ENCODE measurements at places on chromosomes 3 and 15.

GRCh38 chr3:12195231-12195630 lies 36.5 kb upstream of the TIMP4 start:
- peaks cover 16% of the 10 kb centered on the region for H3K27me3 ChIP-seq
- no peak overlapping the region for H3K4me3 ChIP-seq
- peaks cover 4% of the 10 kb centered on the region for H3K4me1 ChIP-seq
- DNase-seq, result no peak

GRCh38 chr3:182058488-182058887 lies 346.8 kb downstream of the SOX2 start:
- H3K27me3 ChIP-seq, result no peaks in the 10 kb centered on the region
- H3K4me3 ChIP-seq, result no peak overlapping the region
- no peaks in the 10 kb centered on the region for H3K36me3 ChIP-seq
- no peak overlapping the region for H3K27ac ChIP-seq

GRCh38 chr3:24725514-24726255 lies 231.0 kb upstream of the THRB start:
- no peak overlapping the region for H3K27ac ChIP-seq
- no peaks in the 10 kb centered on the region for H3K27me3 ChIP-seq
- no peaks in the 10 kb centered on the region for H3K4me1 ChIP-seq
- H3K4me3 ChIP-seq, result no peak overlapping the region
- H3K36me3 ChIP-seq, result no peaks in the 10 kb centered on the region
- no peak for DNase-seq

- H3K27ac ChIP-seq, result no peak overlapping the region
- no peak for DNase-seq
- H3K27me3 ChIP-seq, result no peaks in the 10 kb centered on the region
- no peak overlapping the region for H3K4me3 ChIP-seq
Measured at GRCh38 chr3:196541684-196542445, 26.5 kb downstream of the WDR53 start.

- H3K36me3 ChIP-seq, result no peaks in the 10 kb centered on the region
- DNase-seq, result no peak
- H3K27me3 ChIP-seq, result no peaks in the 10 kb centered on the region
- no peak overlapping the region for H3K27ac ChIP-seq
- no peaks in the 10 kb centered on the region for H3K4me1 ChIP-seq
- H3K4me3 ChIP-seq, result no peak overlapping the region
Measured at GRCh38 chr3:17243621-17244020, 358.9 kb downstream of the PLCL2 start.

DNA sequence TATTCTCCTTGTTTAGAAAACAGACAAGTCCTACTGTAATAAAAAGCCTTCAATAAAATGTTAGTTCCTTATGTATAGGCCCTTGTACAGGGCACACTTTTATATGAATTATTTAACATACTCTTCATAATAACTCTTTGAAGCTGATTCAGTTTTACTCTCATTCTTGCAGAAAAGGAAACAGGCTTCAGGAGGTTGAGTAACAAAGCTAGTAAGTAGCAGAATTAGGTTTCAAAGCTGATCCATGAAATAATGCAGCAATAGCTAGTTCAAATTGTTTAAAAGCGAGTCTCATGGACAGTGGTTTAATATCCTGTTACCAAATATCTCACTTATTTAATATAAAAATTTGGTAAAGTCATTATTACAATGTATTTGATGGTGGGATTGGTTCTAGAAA lies 25.0 kb downstream of the TCF12 start:
- no peak overlapping the region for H3K27ac ChIP-seq
- H3K27me3 ChIP-seq, result no peaks in the 10 kb centered on the region
- no peaks in the 10 kb centered on the region for H3K36me3 ChIP-seq
- H3K4me3 ChIP-seq, result no peak overlapping the region
- no peaks in the 10 kb centered on the region for H3K4me1 ChIP-seq
- no peak for DNase-seq

DNA sequence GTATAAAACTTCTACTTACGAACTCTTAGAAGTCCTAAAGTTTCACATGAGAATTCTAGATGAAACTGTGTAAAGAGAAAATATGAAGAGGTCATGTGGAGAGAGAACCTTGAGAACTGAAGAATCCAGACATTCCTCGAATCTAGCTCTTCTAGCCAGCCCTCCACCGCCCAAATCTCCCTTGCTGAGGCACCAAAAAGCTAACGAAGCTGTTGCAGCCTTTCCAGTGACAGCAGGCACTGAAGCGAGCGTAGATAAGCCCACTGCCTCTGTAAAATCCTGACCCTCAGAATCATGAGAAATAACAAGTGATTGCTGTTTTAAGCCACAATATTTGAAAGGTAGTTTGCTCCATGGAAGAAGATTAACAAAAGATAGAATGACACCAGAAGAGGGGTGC lies 134.0 kb downstream of the GOLGA6L6 start:
- DNase-seq, result no peak
- H3K4me1 ChIP-seq, result no peaks in the 10 kb centered on the region
- no peak overlapping the region for H3K27ac ChIP-seq

- DNase-seq, result no peak
- H3K36me3 ChIP-seq, result no peaks in the 10 kb centered on the region
- H3K4me1 ChIP-seq, result no peaks in the 10 kb centered on the region
- no peaks in the 10 kb centered on the region for H3K27me3 ChIP-seq
Measured at GRCh38 chr3:76949033-76949432, 90.9 kb upstream of the ROBO2 start.

GRCh38 chr15:31371520-31372240 lies 45.0 kb downstream of the KLF13 start:
- H3K27ac ChIP-seq, result no peak overlapping the region
- H3K4me3 ChIP-seq, result no peak overlapping the region
- H3K36me3 ChIP-seq, result peaks cover 29% of the 10 kb centered on the region
- no peaks in the 10 kb centered on the region for H3K27me3 ChIP-seq

All from neuronal stem cell (in vitro differentiated cells).